ENCODE measurements at places on chromosomes 16 and 17. TPM values are rescaled to one million over a fixed set of nuclear protein-coding genes. Genes with fewer than 3 reads are reported as not detected.
A peak's percentile ranks its signal among the peaks of the same experiment; 100 is the strongest.

- ATAC-seq, result no peak
Measured at GRCh38 chr16:89280546-89281188, 63.2 kb downstream of the ZNF778 start.

GRCh38 chr16:46923513-46924295 lies 39.5 kb downstream of the GPT2 start:
- ATAC-seq, result no peak

- no peak for ATAC-seq
Measured at GRCh38 chr16:70635336-70636016, 10.9 kb upstream of the IL34 start.

DNA sequence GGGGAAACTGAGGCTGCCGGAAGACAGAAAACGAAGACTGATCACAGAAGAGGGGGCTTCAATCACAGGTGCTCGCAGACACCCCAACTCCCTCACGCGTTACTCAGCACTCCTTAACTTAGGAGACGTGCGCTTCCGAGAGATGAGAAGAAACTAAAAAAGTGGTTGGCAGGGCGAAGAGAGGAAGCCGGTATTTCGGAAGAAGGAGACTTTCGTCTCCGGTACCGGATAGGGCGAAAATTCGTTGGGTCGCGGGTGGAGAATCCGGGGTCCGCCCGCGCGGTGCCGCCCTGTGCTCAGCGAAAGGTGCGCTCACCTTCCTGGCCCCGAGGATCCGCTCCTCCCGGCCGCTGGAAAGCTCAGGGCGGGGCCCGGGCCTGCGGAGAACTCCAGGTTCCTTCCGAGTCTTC lies 917 bp upstream of the TBX2 start:
- no peak for ATAC-seq

DNA sequence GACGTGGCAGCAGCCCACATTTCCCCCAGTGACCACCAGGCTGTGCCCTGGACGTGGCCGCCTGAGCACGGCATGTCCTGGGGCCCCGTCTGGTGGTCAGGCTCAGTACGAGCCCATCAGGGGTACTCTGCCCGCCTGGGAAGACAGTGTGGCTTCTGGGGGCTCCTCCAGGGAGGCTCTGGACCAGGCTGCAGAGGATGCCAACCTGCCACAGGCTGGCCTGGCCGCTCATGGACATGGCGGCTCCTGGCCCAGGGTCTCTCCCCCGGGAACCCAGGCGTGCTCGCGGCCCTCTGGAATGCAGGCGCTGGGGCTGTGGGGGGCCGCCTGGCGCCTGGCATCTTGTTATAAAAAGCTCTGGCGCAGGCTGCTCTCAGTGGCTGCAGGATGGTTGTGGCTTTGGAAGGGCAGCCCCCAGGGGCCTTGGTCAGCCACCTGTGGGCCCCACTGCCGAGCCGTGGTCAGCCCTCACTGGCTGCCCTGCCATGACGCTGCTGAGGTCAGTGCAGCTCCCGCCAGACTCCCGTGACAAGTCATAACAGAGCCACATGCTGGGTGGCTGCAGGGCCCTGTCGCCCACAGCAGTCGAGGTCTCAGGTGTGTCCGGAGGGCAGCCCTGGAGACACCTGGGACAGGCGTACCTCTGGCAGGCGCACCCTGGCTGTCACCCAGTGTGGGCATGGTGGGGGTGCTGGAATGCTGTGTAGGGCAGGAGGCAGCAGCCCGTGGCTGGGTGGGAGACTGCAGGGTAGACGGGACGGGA lies 15.0 kb downstream of the CENPX start:
- ATAC-seq, result no peak

GRCh38 chr17:43779145-43780125 lies 658 bp upstream of the DUSP3 start:
- ATAC-seq, result peak; percentile 9

DNA sequence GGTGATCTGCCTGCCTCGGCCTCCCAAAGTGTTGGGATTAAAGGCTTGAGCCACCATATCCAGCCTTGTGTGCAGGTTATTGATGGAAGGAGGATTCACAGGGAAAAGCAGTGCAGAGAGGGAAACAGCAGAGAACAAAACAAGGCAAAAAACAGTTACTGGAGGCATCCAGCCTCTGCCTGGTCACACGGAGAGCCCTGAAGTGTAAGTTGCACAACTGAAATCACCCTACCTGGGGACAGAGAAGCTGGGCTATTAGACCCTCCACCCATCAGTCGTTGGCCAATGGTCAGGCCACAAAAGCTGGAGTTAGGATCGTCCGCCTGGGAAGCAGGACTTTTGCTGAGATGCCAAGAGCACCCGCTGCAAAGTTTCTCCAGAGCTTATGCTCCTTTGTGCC lies 57.9 kb upstream of the BCO1 start:
- ATAC-seq, result no peak

DNA sequence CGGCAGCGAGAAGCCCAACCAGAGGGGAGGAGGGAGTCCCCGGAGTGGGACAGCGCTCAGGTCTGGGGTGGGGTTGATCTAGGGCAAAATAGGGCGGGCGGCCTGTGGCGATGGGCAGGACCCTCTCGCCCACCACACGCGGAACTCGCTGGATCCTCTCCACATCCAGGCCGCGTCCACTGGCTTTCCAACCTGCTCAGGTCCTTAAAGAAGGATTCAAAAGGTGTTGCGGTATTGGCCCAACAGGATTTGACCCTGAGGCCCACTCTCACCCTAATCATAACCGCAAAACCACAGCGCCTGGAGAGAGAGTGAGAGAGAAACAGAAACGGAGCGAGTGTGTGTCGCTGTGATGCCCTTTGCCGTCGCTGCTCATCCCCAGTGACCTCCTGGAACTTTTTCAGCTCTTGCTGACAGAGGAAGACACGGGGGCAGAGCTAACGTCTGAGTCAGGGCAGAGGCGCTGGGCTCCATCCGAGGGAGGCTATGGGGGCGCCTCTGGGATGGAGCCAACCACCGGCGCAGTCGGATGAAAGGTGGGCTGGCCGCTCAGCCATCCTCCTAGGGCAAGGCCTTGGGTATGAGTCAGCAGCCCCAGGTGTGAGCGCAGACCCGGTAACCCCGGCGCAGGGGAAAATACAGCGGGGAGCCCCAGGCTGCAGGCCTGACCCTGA lies 16.7 kb upstream of the OR1F1 start:
- ATAC-seq, result peak; percentile 78

DPEP2 gene
- 7.3 TPM for total RNA-seq

CNTROB gene
- 152 TPM for total RNA-seq

MARCHF10 gene
- total RNA-seq, result not detected

KRT24 gene
- total RNA-seq, result not detected
